ENCODE measurements at places on chromosomes 3 and 15. TPM values are rescaled to one million over a fixed set of nuclear protein-coding genes. Genes with fewer than 3 reads are reported as not detected.

MAP6D1 gene
- 3.3 TPM for total RNA-seq

NANOGP8 gene
- total RNA-seq: not detected

CPEB1 gene
- total RNA-seq: 0.63 TPM

FLNB gene
- total RNA-seq: 14.3 TPM

CLDN16 gene
- total RNA-seq: not detected

GOLGA8J gene
- not detected for total RNA-seq

NRG4 gene
- not detected for total RNA-seq

ISY1 gene
- 80.1 TPM for total RNA-seq

THPO gene
- total RNA-seq: not detected

SPESP1 gene
- 0.90 TPM for total RNA-seq

PFKFB4 gene
- 18.7 TPM for total RNA-seq

GP9 gene
- total RNA-seq: not detected

TP63 gene
- 0.53 TPM for total RNA-seq

CACNA2D2 gene
- 0.67 TPM for total RNA-seq

AGBL1 gene
- not detected for total RNA-seq

IMPG2 gene
- total RNA-seq: 0.06 TPM

KBTBD13 gene
- not detected for total RNA-seq

CEP19 gene
- total RNA-seq: 4.8 TPM

FOXL2 gene
- total RNA-seq: 0.15 TPM

SNTN gene
- not detected for total RNA-seq

PRICKLE2 gene
- not detected for total RNA-seq

IQCF2 gene
- not detected for total RNA-seq

GOLGA8G gene
- not detected for total RNA-seq

Data from activated CD8-positive, alpha-beta memory T cell treated with anti-CD3 and anti-CD28 coated beads for 36 hours (primary cell).